ENCODE measurements at places on chromosomes 4 and X. TPM values are rescaled to one million over a fixed set of nuclear protein-coding genes. Genes with fewer than 3 reads are reported as not detected.

The BANK1 gene
- 1.2 TPM for total RNA-seq

The FGFRL1 gene
- 34.7 TPM for total RNA-seq

The ETDA gene
- not detected for total RNA-seq

The EGFL6 gene
- total RNA-seq: 0.27 TPM

The DDIT4L gene
- 0.72 TPM for total RNA-seq

The CLNK gene
- not detected for total RNA-seq

- DNase-seq: no peak
Observed at GRCh38 chr4:53929311-53929710, 135.1 kb downstream of the CHIC2 start.

- DNase-seq: no peak
Observed at GRCh38 chr4:10753336-10753735, 68.8 kb upstream of the CLNK start.

DNA sequence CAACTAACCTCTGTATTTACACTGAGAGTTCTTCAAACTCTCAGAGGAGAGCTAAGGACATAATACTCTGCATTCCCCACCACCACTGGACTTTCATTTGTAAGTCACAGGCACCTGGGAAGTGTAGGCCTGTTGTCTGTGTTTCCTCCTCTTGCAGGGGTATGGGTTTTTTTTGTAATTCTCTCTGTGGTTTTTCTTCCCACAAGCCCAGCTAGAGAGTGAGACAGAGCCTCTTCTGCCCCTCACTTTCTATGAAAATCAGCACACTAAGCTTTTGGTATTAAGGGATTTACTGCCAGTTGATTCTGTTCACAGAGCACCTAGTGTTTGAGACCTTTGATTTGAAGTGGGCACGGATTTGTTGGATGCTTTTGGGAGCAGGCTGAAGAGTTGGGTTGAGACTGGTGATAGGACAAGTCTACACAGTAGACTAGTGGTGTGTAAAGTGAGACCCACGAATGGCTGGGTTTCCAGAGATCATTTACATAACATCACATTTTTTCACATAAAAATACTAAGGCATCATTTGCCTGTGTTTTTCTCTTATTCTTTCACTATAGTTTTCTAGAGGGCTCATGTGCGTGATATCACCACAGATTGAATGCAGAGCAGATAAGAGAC is 28.9 kb upstream of the WDR17 start:
- DNase-seq: no peak

- DNase-seq: no peak
Observed at GRCh38 chr4:125440814-125441213, 126.1 kb downstream of the FAT4 start.
